ENCODE measurements at places on chromosomes 2 and 18.

DNA sequence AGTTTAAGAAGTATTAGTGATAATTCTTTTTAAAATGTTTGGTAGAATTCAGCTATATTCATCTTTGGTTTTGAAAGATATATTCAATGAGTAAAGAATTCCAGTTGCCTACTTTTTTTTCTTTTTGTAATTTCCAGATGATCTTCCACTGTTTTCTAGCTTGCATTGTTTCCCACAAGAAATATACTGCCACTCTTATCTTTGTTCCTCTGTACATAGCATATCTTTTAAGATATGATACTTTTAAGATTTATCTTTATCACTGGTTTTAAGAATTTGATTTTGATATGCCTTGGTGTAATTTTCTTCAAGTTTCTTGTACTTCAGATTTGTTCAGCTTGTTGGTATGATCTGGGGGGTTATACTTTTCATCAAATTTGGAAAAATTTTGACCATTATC lies 374.4 kb downstream of the PLCL1 start:
- no peak for DNase-seq

DNA sequence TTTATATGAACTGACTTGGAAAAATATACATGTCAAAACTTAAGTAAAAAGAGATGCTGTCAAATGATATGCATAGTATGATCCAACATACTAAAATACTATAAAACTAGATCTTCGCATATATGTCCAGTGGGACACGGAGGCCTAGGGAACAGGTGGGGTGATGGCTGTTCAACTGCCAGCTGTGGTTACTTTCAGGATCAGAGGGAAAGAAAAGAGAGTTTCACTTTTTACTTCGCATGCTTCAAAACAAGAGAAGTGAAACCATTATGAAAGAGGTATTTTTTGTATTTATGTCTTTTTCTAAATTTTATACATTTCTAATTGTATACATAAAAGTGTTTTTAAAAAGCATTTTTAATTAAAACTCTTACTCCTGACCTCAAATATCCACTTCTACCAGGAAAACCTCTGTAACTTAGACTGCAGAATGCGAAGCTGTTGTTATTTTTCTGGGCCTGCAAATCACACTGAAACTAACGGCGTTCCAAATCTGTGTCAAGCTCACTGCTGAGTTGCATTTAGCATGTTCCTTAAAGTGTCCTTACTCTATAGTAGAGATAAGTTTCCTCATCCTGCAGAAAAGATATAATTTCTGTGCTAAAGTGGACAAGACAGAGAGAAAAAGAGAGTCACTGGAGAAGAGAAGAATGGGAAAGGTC lies 97.8 kb upstream of the SLC35G4 start:
- DNase-seq: no peak

DNA sequence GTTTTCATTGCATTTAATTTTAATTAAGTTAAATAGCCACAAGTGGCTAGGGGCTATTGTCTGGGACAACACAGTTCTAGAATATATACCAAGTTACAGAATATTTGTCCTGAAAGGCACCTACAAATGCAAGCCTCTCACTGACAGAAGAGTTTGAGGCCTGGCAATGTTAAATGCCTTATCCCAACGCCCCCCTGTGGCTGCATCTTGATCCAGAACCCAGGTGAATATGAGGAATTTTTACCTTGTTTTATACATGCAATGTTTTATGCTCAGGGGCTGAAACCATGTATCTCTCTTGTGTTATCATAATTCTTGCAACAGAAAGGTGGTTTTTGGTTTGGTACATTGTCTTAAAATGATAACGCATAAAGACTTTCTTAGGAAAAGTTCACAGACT lies 71.8 kb upstream of the SEC11C start:
- no peak for DNase-seq

DNA sequence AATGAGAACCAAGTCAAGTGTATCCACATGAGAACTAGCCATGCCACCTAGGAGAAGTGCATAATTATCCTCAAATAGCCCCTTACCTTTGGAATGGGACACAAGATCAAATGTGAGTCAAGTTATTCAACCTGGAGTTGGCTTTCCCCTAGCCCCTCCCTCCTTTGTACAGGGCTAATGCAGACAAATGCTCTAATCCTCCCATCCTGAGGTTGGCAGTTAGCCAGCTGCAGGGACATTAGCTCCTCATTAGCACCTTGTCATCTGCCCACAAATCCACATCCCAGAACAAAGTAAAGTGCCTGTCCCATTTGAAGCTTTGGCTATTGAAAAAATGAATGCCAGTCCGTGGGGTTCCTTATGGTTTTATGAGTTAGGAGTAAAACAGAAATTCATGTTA lies 294.1 kb upstream of the FANCL start:
- DNase-seq: no peak

GRCh38 chr18:43526426-43527145 lies 249.3 kb upstream of the SYT4 start:
- DNase-seq: no peak

DNA sequence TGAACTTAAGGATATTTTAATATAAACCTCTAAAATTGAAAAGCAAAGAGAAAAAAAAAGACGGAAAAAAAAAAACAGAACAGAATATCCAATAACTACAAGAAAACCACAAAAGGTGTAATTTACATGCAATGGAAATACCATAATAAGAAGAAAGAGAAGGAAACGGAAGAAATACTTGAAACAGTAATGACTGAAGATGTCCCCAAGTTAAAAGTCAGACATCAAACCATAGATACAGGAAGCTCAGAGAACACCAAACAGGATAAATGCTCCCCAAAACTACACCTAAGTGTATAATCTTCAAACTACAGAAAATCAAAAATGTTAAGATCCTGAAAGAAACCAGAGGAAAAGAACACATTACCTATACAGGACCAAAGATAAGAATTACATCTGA lies 39.2 kb downstream of the FBXO15 start:
- DNase-seq: no peak

DNA sequence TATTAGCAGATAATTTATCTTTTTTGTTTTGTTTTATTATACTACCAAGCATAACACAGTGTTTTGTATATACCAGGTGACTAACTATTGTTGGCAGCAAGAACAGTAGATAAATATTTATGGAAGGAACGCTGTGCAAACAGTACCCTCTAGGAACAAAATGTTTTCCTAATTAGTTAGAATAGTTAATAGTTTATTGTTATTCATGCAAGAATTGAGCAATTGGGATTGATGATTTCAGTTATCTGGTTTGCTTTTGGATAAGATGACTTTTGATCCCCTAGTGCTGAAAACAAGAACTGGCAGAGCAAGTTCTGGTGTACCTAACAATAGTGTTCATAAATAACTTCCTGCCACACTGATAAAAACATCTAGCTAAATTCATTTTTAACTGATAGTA lies 323.3 kb downstream of the TGIF1 start:
- DNase-seq: no peak

- no peak for DNase-seq
These were observed 580.6 kb upstream of the VRK2 start for GRCh38 chr2:57465967-57466366.
